Sigmoid colon (tissue), 7 donors: ENCODE measurements at places on chromosomes 2 and 18. TPM values are rescaled to one million over a fixed set of nuclear protein-coding genes. Genes with fewer than 3 reads are reported as not detected.
A peak's percentile ranks its signal among the peaks of the same experiment; 100 is the strongest.

- H3K27me3 ChIP-seq, result no peaks in the 10 kb centered on the region
- peaks cover 24% of the 10 kb centered on the region for H3K4me1 ChIP-seq
- no peak overlapping the region for H3K4me3 ChIP-seq
- no peak overlapping the region for H3K27ac ChIP-seq
- H3K36me3 ChIP-seq, result no peaks in the 10 kb centered on the region
Measured at GRCh38 chr2:12282780-12283695, 433.7 kb upstream of the TRIB2 start.

- H3K27me3 ChIP-seq, result no peaks in the 10 kb centered on the region
- peak; percentile 57 for DNase-seq
- no peaks in the 10 kb centered on the region for H3K36me3 ChIP-seq
- H3K4me3 ChIP-seq, result no peak overlapping the region
- no peaks in the 10 kb centered on the region for H3K4me1 ChIP-seq
- no peak overlapping the region for H3K27ac ChIP-seq
Measured at GRCh38 chr2:8578335-8579244, 103.3 kb upstream of the ID2 start.

- no peaks in the 10 kb centered on the region for H3K36me3 ChIP-seq
- DNase-seq, result no peak
- peaks cover 15% of the 10 kb centered on the region for H3K4me1 ChIP-seq
- H3K27me3 ChIP-seq, result peaks cover 38% of the 10 kb centered on the region
- H3K27ac ChIP-seq, result no peak overlapping the region
Measured at GRCh38 chr2:241540771-241541561, 17.6 kb upstream of the BOK start.

DNA sequence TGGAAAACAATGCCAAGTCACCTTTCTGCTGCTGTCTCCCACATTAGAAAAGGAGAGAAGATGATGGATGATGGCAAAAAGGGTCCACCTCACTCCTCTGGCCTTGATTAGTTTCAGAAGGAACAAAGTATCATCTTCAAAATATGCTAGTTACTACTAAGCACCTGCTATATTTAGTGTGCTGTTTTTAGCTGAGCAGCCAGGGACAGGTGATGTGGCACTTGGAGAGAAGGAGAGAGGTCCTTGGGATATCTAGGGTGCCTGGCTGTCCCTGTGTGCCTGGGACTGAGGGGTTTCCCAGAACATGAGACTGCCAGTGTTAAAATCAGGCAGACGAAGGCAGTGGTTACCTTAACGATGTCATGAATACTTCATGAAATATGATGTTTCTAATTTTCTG lies 235.5 kb upstream of the NT5C1B start:
- H3K27me3 ChIP-seq, result no peaks in the 10 kb centered on the region
- no peak overlapping the region for H3K27ac ChIP-seq
- H3K4me1 ChIP-seq, result peaks cover 9% of the 10 kb centered on the region
- no peak overlapping the region for H3K4me3 ChIP-seq

DNA sequence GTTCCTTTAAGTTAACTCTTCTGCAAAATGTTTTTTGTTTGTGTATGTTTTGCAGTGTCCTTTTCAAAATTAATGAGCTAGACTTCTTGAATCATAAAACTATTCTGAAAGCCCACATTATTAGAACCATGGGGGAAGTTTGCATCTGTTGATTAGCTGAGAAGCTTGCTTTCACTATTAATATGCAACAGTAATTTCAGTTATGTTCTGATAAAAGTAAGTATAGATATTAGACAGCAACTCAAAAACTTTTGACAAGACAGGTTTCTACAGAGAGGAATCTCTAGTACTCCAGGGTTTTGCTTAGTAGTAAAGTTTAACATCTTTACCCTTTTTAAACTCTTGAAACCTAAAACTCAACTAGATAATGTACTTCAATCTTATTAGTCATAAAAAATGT lies 147.8 kb downstream of the UBE2E3 start:
- H3K27ac ChIP-seq, result no peak overlapping the region
- H3K4me3 ChIP-seq, result no peak overlapping the region
- H3K27me3 ChIP-seq, result no peaks in the 10 kb centered on the region
- DNase-seq, result no peak
- no peaks in the 10 kb centered on the region for H3K36me3 ChIP-seq

DNA sequence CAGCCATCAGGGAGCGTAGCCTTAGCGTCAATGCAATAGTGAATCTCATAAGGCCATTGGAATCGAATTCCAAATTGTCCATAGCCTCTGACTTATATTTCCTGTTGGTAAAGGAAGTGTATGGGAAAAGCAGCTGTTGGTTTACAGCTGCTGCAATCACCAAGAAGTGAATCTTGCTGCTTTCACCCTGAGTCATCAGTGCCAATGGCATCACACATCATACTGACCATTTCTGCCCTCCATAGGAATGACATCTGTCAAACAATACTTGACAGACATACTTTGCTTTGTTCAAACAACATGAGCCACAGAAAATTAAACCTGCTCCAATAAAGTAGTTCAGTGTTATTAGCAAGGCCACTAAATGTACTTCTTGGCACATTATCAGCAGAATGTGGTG lies 111.2 kb upstream of the KLHL29 start:
- H3K27me3 ChIP-seq, result no peaks in the 10 kb centered on the region
- no peak for DNase-seq
- no peak overlapping the region for H3K27ac ChIP-seq
- peaks cover 18% of the 10 kb centered on the region for H3K4me1 ChIP-seq

DNA sequence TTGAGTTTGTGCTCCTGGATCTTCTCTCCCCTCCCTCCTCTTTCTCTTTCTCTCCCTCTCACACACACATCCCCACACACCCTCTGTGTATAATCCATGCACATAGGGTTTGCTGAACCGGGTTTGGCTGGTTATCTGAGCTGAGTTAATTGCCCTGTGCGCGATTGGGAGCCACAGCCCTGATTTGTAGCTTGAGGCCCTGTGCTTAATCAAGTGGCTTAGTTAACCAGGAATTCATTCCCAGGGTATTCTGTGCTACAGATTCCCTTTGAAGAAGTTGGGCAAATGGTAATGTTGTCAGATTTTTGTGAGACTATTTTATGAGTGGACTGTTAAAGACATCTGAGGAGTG lies 6.2 kb downstream of the PARD3B start:
- H3K4me1 ChIP-seq, result no peaks in the 10 kb centered on the region
- H3K27ac ChIP-seq, result peak overlapping the region; percentile 94
- H3K27me3 ChIP-seq, result no peaks in the 10 kb centered on the region
- H3K4me3 ChIP-seq, result no peak overlapping the region
- DNase-seq, result no peak

DNA sequence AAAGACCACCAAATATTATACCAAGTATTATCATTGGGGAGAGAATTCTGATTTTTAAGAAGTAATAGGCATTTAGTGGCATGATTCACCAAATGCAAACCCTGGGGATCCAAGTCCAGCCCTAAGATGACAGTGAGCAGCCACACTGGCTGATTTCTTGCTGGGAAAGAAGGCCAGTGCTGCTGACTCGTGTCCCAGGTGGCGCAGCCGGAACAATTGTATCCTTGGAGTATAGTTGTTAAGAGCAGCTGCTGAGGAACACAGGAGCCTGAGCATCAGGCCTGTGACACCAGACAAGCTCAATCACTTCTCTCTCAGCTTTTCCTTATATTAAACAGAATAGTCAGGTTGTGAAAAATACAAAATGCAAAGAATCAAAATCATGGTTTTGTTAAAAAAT lies 48.4 kb downstream of the LRP1B start:
- H3K27ac ChIP-seq, result no peak overlapping the region
- no peaks in the 10 kb centered on the region for H3K4me1 ChIP-seq
- no peak for DNase-seq
- no peaks in the 10 kb centered on the region for H3K36me3 ChIP-seq
- H3K27me3 ChIP-seq, result no peaks in the 10 kb centered on the region

DNA sequence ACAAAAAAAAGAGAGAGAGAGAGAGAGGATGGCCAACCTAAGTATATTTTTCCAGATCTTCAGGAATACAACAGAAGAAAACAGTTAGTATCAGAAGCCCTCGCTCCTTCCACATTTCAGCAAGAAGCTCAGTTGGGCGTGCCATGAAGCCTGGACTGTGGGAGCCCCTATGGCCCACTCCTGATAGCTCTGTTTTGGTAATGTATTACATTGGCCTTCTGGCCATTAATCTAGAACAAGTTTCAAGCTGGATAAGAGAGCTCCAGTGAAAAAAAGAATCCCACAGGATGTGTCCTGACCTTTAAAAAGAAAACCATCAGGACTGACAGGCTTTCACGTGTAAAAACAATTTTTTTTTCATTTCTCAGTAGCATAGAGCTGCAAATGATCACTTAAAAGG lies 197.9 kb downstream of the ICOS start:
- DNase-seq, result no peak
- no peak overlapping the region for H3K4me3 ChIP-seq
- no peak overlapping the region for H3K27ac ChIP-seq
- H3K4me1 ChIP-seq, result peaks cover 6% of the 10 kb centered on the region
- H3K36me3 ChIP-seq, result no peaks in the 10 kb centered on the region

DNA sequence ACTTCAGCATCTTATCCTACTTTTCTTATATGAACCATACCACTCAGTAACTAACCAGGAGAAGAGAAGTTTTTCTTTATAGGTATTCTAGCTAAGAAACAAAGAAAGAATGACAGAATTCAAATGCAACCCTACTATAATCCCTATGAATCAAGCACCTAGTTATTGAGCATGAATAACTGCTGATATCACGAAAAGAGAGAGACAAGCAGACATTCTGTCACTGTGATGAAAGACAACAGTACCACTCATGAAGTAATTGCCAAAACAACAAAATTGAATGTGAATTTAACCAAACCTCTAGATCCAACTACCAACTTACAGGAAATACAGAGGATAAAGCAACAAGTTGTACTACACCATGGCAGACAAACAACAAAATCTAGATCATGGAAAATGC lies 15.3 kb downstream of the TTC21B start:
- H3K4me3 ChIP-seq, result no peak overlapping the region
- no peak for DNase-seq
- no peaks in the 10 kb centered on the region for H3K36me3 ChIP-seq
- no peaks in the 10 kb centered on the region for H3K27me3 ChIP-seq
- H3K27ac ChIP-seq, result no peak overlapping the region
- no peaks in the 10 kb centered on the region for H3K4me1 ChIP-seq

DNA sequence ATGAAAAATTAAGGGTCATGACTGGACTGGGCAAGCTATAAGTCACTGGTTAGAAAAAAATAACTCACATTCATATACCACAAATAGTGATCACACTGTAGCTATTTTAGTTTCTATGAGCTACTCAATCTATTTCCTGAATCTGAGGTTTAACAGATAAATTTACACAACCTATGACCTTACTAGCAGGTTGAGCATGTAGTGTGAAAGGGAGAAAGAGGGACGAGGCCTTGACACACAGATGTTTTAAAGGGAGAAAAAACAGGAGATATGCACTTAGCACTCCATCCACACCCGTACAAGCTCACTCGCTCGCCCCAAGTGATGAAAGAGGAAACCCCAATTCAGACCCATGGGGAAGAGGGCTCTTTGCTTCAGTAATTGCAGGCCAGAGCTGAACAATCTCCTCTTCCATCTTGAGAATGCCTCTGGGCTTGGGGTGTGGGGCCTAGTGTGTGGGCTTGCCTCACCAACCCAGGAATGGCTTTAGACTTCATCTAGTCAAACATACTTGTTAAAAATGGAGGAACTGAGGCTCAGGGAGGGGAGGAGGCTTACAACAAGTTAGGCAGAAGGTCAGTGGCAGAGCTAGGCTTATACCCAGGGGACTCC lies 10.7 kb downstream of the CYRIA start:
- H3K27me3 ChIP-seq, result no peaks in the 10 kb centered on the region
- no peak overlapping the region for H3K4me3 ChIP-seq
- no peaks in the 10 kb centered on the region for H3K36me3 ChIP-seq
- H3K27ac ChIP-seq, result no peak overlapping the region

DNA sequence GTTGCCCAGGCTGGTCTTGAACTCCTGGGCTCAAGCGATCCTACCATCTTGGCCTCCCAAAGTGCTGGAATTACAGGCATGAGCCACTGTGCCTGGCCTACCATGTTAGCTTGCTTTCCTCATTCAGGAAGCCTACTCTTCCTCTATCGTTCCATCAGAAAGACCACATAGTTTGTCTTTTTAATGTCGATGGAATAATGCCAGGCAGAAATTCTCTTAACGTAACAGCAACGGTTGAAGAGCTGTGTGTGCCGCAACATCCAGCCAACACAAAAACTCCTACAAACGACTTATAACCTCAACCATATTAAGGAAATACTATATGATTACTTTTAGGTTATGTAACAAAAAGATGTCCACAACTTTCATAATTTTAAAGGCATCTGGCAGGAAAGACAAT lies 10.5 kb downstream of the ITGB1BP1 start:
- no peak overlapping the region for H3K27ac ChIP-seq
- no peaks in the 10 kb centered on the region for H3K4me1 ChIP-seq
- no peak for DNase-seq
- H3K36me3 ChIP-seq, result no peaks in the 10 kb centered on the region
- H3K27me3 ChIP-seq, result no peaks in the 10 kb centered on the region

DNA sequence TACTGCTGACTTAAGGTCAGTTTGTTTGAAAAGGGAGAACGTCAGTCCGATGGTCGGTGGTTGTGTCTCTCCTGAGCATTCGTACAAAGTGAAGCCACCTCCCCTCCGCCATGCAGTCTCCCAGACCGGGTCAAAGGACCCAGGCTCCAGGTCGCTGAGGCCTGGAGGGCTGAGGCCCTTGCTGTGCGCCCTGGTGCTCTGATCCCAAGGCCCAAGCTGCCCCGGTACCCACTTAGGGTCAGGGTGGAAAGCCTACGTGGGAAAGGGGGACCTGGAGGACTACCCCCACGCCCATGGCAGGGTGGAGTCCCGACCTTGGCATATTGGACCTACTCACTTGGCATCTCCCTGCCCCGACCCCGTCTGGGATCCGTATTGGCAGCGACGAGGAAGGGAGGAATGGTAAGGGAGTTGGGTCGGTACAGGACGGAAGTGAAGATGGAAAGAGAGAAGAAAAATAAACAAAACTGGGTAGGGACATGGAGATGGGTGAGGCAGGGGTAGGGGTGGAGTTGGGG lies 8.0 kb upstream of the SIX3 start:
- H3K36me3 ChIP-seq, result no peaks in the 10 kb centered on the region
- no peak overlapping the region for H3K27ac ChIP-seq
- H3K27me3 ChIP-seq, result peaks cover 77% of the 10 kb centered on the region

- no peaks in the 10 kb centered on the region for H3K27me3 ChIP-seq
- no peak overlapping the region for H3K4me3 ChIP-seq
- no peak for DNase-seq
- H3K27ac ChIP-seq, result no peak overlapping the region
Measured at GRCh38 chr2:164818149-164819136, 23.2 kb downstream of the COBLL1 start.

DNA sequence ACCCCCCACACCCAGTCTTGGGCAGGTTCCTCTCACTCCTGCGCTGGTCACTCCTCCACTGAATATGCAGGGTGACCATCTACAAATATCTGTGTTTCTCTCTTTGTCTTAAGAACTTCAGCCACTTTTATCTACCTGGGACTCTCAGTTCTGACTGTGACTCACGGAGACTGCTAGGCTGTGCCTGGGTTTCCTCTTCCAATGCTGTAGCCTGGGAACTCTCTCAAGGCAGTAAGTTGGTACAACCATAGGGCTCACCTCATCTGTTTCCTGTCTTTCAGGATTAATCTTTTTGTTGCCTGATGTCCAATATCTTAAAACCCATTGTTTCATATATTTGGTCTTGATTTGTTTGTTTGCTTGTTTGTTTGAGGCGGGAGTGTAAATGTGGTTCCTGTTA lies 47.2 kb upstream of the ZNF396 start:
- H3K36me3 ChIP-seq, result no peaks in the 10 kb centered on the region
- H3K4me3 ChIP-seq, result no peak overlapping the region
- H3K4me1 ChIP-seq, result no peaks in the 10 kb centered on the region
- no peak for DNase-seq
- H3K27ac ChIP-seq, result no peak overlapping the region
- H3K27me3 ChIP-seq, result no peaks in the 10 kb centered on the region

Gene CRACDL
- 0.55 TPM for total RNA-seq

Gene PDE1A
- 17.2 TPM for total RNA-seq

Gene PROC
- not detected for total RNA-seq

Gene FAP
- total RNA-seq, result 35.7 TPM

Gene TTC21B
- total RNA-seq, result 15.6 TPM

Gene PARD6G
- total RNA-seq, result 6.2 TPM

Gene OSBPL1A
- 71.3 TPM for total RNA-seq
